ENCODE measurements at places on chromosomes 16 and 17.
A peak's percentile ranks its signal among the peaks of the same experiment; 100 is the strongest.

DNA sequence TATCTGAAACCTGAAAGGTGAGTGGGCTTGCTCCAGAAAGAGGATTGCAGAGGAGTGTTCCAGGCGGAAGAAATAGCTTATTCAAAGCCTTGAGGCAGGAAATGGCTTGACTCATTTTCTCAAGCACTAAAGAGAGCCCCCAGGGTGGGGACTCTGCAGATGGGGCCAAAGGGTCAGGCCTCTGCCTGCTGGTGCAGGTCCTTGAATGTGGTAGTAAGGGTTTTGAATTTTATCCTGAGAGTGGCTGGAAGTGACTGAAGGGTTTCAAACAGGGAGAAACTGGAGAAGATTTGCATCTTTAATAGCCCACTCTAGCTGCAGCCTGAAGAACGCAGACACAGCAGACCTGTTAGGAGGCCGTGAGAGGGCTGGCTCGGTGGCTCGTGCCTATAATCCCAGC lies 144.4 kb downstream of the CCT6B start:
- DNase-seq: no peak

DNA sequence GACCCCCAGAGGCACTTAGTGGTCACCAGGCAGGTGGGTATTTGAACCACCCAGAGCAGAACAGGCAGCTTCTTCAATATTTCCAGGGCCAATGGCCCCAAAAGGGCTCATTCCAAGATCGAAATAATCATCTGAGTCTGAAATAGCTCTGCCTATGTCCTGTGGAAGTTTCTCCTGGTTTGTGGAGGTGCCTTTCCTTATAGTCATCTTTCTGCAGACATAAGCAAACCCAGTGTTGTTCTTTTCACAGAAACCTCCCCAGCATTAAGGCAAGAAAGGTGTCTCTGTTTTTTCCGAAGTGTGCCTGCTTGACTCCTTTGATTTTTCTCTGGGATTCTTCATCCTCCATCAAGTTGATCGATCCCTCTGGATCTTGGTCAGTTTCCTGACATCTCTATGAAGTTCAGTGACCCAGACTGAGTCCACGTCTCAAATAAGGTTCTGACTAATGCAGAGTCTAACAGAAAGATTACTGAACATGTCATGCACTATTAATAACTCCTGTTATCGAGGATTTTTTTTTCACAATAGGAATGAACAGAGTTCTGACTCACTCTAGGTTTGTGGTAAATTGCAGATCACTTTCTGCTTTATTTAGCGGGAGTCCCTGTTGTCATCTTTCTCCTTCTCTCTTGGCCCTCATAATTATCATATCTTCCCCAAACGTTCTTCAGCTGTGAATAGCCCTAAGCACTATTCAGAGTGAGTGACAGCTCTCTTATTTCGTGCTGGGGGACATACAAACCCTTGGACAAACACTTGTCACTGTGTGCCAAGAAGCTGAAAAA lies 1.5 kb downstream of the LRRC3C start:
- DNase-seq: no peak

- no peak for DNase-seq
These were observed 390.6 kb downstream of the HAPSTR1 start for GRCh38 chr16:9481747-9482730.

DNA sequence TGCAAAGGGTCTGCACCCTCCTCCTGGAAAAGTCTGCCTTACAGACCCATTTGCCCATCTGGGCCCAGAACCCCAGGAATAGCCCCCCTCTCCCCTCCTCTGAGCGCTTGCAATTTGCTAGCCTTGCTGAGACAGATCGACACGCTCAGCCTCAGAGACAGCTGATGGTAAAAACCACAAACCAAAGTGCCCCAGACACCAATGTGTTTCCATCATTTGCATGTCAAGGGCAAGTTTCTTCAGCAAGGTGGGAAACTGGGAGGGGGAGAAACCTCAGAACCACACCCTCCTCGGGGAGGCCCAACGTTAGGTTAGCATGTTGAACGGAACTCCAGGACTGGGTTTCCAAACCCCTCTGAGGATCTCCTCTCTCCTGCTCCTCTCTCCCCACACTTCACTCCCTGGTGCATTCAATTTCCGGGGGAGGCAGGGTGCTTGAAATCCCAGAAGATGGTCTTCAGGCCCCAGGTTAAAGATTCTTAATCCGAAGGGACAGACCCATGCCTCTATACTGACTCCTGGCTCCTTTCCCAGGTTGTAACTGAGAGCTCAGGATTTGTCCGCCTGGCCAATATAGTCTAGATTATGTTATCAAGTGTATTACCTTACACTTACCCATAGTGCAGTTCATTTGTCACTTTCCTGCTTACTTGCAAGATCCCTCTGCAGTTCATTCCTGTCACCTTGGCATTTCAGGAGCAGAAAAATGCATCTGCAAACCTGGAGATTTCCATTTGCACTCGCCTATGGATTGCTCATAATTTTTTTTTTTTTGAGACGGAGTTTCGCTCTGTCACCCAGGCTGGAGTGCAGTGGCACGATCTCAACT lies 1.3 kb upstream of the CUEDC1 start:
- DNase-seq: no peak

DNA sequence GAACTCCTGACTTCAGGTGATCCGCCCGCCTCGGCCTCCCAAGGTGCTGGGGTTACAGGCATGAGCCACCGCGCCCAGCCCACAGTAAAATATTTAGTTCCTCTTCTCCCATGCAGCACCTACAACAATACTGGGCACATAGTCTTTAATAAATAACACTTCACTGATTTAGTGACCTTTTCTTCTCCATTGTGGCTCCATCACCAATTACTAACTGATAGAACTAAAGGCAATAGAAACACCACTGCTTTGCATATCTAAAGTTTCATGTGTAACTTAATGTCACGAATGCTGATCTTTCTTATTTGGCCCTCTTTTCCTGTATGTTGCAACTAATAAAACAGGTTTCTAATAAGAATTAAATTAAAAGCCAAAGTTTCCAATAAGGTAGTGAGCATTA lies 38.9 kb downstream of the TRIM37 start:
- no peak for DNase-seq

GRCh38 chr17:82320956-82321927 lies 3.8 kb upstream of the CD7 start:
- peak; percentile 63 for DNase-seq

DNA sequence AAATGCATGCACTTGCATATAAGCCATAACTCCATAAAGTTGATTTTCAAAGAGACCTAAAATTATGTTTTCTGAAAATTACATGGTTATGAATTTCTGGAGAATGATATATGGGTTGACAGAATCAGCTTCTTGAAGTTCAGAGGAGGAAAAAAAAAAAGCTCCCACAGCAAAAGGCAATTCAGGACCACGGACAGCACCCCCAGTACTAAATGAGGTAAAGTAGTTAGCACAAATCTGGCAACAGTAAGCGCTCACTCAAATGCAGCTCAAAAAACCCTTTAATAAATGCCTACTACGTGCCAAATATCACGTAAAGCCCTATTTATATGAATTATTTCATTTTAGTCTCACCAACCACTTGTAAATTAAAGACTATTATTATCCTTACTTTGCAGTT lies 135.2 kb downstream of the SHISA9 start:
- DNase-seq: no peak

- DNase-seq: no peak
These were observed 16.7 kb downstream of the CA5A start for GRCh38 chr16:87919681-87919994.

DNA sequence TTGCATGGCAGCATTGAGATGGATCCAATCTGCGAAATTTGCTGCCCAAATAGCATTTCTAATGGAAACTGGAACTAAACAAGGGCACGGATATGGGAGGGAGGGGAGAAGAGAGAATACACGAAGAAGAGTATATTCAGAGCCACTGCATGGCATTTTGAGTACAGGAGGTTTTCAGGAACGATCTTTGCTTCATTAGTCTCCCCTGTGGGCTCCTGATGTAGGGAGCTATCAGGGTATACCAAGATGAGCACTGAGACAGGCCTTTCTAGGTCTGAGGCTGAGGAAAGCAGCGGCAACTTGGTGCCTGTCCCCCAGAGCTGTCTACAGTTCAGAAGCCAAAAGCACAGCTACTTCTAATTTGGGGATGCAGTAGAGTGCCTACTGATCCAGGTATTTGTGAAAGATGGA lies 257.7 kb upstream of the PMFBP1 start:
- DNase-seq: no peak
